ENCODE measurements at places on chromosomes 5 and 9. TPM values are rescaled to one million over a fixed set of nuclear protein-coding genes. Genes with fewer than 3 reads are reported as not detected.

The CD72 gene
- total RNA-seq, result 11.4 TPM

The CTNNAL1 gene
- 22.4 TPM for total RNA-seq

The BSPRY gene
- total RNA-seq, result 12.2 TPM

The CRHBP gene
- not detected for total RNA-seq

The CARD19 gene
- 36.5 TPM for total RNA-seq

The TMEFF1 gene
- 0.14 TPM for total RNA-seq

The USP20 gene
- total RNA-seq, result 55.4 TPM

DNA sequence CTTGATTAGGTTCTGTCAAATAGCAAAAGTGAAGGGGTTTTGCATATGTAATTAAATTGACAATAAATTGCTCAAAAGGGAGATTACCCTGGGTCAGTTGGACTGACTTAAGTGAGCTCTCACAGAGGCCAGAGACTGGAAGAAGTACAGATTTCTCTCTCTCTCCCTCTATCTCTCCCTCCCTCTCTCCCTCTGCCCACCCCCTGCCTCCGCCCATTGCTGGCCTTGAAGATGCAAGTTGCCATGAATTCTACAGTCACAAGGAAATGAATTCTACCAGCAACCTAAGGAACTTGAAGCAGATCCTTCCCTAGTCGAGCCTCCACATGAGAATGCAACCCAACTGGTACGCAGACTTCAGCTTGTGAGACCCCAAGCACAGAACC is 119.2 kb downstream of the LPAR1 start:
- DNase-seq, result no peak

GRCh38 chr5:179806250-179807048 is at the start of gene MGAT4B:
TSS of gene MGAT4B (minus strand) at chr5:179806866. CDS start at chr5:179806583, 283 bp downstream.
- peak; percentile 80 for DNase-seq

DNA sequence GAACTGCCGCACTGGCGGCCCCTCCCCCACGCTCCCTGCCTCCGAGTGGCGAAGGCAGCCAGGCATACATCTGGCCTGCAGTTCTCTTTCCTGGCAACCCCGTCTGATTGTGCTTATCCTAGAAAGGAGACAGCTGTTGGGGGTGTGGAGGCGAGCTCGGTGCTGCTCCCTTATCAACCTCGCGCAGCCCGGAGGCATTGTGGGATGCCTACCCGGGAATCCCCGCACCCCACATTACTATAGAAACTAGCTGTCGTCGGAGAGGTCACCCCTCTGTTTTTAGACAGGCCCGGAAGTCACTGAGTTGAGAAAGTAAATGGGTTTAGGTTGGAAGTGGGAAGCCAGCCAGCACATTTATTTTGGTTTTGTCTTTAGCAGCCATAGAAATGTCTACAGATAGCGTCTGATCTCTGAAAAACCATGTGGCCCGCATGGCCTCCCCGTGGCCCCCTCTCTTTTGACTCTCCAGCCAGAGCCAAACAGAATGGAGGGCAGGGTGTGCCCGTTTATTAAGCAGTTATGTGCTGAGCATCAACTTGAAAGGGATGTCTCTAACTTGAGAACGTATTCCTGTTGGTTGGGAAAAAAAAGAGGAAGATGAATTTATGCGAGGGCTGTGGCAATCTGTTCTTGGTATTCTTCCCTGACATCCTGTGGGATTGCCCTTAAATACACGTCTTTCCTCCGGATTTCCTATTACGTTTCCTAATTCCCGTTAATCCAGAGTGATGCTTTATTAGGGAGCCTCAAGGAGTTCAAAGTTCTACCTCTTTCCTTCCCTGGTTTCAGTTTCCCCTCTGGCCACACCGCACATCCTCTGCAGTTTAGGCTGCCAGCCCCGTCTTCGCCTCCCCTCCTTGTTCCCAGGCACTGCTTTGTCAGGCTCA is 3.9 kb downstream of the STC2 start:
- DNase-seq, result no peak

GRCh38 chr9:128123451-128124080 is 4.0 kb downstream of the PTGES2 start:
- DNase-seq, result no peak

DNA sequence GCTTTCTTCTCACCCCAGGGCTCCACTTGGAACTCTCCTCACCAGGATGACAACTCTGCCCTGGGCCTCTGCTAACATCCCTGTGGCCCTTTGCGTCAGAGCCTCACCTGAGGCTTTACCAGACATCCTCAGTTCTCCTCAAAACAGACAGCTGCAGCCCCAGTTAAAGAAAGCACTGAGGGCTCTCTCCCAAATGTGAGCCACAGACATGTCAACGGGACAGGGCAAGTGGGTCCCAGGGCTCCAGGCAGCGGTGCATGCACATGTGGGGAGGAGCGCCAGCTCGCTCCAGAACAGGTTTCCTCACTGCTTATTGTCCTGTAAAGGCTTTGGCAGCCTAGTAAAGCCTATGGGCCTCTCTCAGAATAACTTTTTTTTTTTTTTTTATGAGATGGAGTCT is 37.3 kb downstream of the IPPK start:
- DNase-seq, result no peak

DNA sequence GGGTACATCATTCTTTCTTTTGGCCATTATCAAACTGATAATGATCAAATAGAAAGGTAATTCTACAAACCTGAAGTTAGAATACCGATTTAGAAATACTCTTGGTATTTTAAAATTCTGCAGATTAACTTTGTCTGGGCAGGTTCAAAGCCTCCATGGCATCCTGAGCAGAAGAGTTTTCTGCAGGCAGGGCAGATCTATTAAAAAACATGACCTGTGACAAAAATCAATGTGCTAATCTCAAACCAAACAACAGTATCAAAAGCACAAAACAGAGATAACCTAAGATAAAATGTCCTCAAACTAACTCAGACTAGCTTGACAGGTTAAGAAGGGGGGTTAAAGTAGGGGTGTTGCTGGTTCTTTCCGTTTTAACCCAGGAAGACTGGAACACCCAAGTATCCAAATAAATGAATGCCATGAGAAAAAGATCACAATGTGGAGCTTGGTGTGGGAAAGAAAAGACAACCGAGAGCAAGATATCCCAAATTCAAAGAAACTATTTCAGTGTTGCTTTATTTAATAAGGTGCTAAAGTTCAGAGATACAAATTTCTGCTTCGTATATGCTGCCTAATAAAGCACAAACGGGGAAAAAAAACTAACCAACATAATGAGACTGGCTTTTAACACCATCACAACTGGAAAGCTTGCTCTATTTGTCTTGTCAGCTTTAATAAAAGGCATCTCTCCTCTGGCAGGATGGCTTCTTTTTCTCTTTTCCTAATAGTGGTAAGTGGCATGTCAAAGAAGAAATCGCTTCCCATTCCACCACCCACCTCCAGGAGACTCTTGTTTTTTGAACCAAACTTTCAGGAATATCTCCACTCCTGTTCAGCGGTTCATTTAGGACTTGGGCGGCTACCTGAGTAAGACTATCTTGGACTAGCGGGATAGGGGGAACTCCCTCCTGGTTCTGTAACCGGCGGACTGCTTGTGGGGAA is 2.3 kb downstream of the EFNA5 start:
- no peak for DNase-seq

DNA sequence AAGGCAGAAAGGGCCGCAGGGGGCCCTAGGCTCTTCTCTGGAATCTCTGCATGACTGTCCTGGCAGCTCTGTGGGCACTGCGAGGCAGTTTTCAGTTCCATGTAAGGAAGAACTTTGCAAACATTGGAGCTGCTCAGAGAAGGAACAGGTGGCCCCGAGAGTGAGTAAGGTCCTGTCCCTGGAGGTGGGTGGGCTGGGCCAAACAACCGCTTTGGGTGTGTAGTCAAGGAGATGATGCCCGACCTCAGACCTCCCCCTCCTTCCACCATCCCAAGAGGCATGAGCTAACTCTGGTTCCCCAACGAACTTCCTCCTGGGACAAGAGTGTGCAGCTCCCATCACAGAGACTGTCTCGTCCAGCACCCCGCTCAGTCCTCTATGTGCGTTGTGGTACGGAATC is 20.5 kb downstream of the CSF1R start:
- DNase-seq, result no peak

DNA sequence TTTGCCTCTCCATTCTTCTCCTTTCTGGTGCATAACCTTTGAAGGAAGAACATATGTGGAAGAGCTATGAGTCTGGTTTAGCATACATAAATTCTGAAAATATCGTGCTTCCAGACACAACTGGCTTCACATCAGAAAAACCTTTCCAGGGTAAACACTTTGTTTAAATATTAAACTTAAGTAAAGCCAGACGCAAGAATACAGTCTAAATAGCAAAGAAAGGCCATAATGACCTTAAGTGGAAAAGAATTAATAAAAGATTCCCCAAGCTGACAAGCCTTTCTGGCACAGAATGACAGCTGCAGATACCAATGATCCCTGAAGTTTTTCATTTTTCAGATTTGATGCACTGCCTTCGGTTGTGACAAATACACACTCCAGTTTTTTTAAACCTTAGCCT is 13.5 kb upstream of the TSSK1B start:
- DNase-seq, result no peak

GRCh38 chr9:118162716-118163115 is 458.5 kb downstream of the TLR4 start:
- no peak for DNase-seq

- DNase-seq, result no peak
These were observed 269.1 kb upstream of the ACTBL2 start for GRCh38 chr5:57751710-57752109.

- DNase-seq, result no peak
These were observed 13.0 kb upstream of the ABLIM3 start for GRCh38 chr5:149128023-149128875.

- no peak for DNase-seq
These were observed 170.2 kb downstream of the HSD17B3 start for GRCh38 chr9:96131825-96132224.

GRCh38 chr5:37738865-37739488 is 100.9 kb downstream of the GDNF start:
- no peak for DNase-seq

DNA sequence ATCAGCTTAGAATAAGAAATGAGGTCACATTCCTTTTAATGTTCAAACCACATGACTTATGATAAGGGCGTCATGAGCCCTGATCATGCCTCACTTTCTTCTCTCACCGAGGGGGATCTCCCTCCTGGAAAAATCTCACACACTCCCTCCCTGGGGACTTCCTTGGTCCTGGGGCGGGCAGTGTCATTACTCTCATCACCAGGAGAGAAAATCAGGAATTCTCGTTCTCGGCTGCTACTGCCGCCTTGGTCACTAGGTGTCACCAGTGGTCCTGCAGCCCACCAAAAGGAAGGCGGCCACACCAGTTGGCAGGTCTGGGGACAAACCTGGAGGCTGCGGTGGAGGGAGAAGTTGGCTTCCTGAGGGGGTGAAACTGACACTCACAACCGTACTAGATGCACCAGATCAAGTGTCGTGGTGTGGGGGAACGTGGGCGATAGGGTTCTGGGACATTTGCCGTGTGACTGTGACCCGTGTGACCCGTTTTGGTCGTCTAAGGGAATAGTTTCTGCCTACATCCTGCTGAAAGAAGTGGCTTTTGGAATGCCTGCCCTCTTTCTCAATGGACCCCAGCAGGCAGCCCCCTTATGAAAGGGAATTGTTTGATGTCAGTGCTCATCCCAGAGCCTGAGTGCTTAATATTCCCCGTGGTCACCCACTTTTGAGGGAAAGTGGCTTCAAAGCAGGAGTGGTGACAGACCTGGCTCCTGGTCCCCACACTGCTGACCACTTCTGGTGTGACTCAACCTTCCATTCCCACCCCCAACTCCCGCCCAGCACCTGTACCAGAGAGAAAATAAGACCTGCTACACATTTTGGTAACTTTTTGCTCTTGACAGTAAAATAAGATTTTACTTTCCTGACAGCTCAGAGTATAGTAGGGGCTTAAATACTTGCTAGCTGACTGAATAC is 63.2 kb downstream of the ACER2 start:
- DNase-seq, result peak; percentile 68

- DNase-seq, result no peak
These were observed 265.7 kb downstream of the GOLPH3 start for GRCh38 chr5:31908396-31908795.
